NCI-H1417 treated with DMSO at 0.1 percent for 48 hours (cell line): ENCODE measurements at places on chromosomes 16 and 17.

DNA sequence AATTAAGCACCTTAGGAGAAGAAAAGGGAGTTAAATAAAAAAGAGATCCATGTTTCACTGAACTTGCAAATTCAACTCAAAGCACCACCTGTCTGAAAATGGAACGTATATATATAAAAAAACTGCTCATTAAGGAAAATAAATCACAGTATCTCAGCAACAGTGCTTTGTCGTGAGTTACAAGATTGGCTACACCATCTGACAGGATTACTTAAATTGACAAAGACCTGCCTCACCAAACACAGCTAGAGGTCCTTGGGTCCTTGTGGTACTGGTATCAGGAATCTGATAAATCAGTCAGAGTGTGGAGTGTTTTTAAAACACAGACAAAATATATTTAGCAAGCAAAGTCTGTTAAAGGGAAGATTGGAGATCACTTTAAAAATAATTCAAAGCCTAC lies 63.9 kb downstream of the KANSL1 start:
- no peak for DNase-seq

GRCh38 chr16:57591086-57591869 lies 37.2 kb upstream of the ADGRG1 start:
- DNase-seq, result no peak

DNA sequence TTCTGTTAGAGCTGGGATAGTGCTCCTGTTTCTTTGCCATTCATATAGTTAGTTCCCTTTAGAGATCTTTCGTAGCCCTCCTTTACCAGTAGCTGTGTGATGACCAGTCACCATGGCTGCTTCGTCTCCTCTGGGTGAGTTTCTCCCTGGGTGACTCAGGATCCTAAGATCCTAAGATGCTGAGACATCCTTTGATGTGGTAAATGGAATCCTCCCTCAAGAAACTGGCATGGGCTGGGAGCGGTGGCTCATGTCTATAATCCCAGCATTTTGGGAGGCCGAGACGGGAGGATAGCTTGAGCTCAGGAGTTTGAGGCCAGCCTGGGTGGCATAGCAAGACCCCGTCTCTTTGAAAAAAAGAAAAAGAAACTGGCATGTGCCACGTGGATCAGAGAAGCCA lies 5.9 kb downstream of the PHAF1 start:
- no peak for DNase-seq

GRCh38 chr17:50779747-50780353 lies 12.5 kb upstream of the ANKRD40CL start:
- DNase-seq, result no peak

DNA sequence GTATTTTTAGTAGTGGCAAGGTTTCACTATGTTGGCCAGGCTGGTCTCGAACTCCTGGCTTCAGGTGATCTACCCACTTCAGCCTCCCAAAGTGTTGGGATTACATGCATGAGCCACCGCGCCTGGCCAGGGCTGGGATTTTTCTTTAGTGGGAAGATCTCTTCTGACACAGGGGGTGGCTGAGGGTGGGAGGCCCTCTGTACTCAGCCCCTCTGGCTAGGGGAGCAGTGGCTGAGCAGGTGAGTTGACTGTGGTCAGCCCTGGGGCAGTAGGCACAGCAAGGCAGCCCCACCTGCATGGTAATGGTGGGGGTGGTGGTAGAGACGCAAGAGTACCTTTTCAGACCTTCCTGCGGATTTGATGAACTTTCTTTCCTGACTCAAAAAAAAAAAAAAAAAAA lies 12.3 kb upstream of the GPRC5B start:
- no peak for DNase-seq

GRCh38 chr17:44354582-44355561 lies 8.8 kb downstream of the FAM171A2 start:
- no peak for DNase-seq

DNA sequence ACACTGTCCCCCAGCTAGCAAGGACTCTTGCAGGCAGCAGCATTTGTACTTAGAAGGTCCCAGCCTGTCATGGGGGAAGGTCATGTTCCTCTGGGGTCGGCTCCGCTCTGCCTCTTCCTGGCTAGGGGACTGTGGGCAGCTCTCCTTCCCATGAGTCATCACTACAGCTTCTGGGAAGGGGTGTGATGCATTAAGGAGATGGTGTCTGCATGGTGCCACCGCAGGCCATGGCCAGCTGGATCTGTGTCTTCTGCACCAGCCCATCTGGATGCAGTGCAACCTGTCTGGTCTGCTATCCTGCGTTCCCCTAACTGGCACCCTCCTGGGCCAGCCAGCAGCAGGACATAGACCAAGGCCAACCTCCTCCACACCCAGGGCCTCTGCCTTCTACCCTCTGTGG lies 6.3 kb downstream of the STARD3 start:
- DNase-seq, result no peak

DNA sequence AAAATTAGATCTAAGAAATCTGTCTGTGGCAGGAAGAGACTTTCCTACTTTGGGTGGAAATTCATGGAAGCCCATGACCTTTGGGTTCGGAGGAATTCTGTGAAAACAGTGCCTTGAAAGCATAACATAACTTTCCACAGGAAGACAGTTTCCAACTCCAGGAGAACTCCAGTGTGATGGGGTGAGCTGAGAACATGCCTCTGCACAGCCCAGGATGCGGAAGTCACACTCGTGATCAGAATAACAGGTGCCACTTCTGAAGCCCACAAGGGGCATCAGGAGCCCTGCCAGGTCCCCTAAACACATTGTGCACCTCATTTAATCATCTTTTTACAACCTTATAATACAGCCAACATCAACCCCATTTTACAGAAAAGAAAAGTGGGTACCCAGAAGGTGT lies 9.7 kb downstream of the TVP23A start:
- DNase-seq, result no peak

DNA sequence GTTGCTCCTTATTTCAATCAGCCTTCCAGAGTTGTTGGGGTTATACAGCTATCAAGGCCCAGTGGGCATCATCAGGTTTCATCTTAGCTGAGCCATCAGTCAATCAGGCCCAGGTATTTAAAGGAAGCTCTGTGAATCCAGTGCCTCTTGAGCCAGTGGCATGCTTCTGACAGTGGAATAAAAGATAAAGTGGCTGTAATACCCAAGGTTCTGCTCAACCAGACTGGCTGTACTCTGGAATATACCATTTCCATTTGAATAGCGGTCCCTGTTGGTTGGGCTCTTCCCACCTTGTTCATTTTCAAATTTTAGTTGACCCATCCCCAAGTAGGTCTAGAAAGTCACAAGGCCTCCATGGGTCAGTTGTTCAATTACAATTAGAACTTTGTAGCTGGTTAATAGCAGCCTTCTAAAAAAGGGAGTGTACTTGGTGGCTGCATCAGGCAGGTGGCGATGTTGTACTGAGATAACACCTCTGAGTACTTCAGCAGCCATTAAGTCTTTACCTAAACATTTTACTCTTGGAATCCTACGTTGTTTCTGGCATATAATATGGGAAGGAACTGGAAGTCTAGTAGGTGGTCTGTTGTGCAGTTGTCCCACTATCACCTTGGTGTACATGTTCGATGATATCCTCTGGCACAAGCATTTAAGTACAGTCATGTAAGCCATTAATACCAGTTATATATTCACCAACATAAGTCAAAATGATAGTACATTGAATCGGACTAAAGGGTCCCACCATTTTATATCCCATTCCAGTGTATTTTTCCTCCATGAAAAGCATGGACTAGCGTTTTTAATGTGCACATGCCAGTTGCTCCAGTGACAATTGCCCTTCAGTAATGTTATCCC lies 294.1 kb downstream of the BCAS3 start:
- DNase-seq, result peak; percentile 6

DNA sequence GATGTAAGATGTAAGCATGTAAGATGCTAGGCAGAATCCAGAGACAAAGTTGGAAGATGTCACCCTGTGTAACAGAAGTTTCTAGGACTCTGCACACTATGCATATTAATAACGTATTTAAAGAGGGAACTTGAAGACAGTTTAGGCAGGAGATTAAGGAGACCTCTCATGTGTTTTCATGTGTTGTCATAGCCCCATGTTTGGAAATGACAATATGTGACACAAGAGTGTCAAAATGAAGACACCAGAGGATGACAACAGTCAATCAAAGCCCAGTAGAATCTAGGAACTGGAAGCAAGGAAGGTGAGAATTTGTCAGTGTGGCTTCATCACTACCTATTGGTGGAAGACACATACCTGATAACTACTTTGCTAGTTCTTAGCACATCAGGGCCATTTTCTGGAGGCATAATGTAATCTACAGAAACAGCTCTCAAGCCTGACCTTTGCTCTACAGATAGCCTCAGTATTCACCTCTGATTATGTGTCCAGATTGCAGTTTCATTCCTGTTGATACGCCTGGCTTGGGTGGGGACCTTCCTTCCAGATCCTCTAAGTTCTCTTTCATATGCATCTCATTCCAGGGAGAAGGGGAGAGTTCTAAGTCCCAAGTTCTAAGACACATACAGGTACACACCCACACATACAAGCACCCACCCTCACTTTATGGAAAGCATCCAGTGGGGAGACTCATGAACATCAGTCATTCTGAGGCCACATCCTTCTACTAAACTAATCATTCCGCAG lies 26.3 kb downstream of the PMP22 start:
- DNase-seq, result no peak

DNA sequence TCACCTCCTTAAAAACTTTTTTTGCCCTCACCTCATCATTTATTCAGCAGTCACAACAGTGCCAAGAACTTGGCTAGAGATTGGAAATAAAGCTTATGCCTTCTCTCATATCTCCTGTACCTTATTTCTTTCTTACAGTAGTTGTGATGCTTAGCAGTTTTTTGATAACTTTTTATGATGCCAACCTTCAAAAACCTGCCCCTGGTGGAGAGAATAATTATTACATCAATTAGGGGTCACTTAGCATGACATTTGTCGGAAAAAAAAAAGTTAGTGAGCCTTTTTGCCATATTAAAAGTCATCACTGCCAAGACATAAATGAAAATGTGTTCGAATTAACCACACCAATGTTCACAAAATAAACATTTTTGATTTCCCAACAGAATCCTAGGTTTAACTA lies 296.6 kb downstream of the WWOX start:
- no peak for DNase-seq

DNA sequence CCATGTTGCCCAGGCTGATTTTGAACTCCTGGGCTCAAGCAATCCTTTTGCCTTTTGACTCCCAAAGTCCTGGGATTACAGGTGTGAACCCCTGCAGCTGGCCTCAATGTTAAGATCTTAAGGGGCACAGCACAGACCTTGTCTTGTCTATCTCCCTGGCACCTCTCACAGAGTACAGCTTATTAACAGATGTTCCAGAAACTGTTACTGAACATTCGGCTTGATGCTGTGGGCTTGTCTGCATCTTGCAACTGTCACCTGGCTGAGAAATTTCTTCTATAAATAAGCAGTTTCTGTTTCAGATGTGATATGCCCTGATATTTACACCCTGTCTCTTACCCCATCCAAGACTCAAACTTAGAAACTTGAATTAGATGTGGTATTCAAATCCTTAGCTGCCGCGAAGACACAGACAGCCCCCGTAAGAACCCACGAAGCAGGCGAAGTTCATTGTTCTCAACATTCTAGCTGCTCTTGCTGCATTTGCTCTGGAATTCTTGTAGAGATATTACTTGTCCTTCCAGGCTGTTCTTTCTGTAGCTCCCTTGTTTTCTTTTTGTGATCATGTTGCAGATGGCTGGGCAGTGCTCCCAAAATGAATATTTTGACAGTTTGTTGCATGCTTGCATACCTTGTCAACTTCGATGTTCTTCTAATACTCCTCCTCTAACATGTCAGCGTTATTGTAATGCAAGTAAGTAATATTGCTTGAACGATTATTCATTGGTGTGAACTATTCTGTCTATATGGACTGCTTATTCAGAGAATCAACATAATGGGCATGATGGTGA lies at the start of gene TNFRSF17:
Gene TNFRSF17 (plus strand): TSS at position 450 of the 791 bp plus-strand sequence. CDS start 115 bp downstream, at position 565.
- DNase-seq, result no peak

DNA sequence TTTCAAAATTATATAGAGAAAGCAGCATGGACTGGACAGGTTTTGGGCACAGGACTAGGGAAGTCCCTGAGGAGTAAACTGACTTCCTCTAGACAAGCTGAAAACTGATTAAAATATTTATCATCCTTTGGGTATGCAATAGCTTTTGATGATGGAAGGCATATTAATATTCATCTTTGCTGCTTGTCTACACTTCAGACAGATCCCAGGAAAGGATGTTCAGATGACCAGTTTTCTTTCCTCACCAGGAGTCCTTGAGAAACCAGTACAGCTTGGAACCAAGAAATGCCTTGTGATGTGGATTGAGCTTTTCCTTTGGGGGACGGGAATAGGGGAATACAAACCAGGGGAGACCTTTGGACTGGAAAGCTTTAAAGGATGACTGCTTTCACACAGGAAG lies 195.5 kb downstream of the FTO start:
- no peak for DNase-seq

- no peak for DNase-seq
Measured at GRCh38 chr16:86524029-86524428, 13.7 kb downstream of the FOXF1 start.

DNA sequence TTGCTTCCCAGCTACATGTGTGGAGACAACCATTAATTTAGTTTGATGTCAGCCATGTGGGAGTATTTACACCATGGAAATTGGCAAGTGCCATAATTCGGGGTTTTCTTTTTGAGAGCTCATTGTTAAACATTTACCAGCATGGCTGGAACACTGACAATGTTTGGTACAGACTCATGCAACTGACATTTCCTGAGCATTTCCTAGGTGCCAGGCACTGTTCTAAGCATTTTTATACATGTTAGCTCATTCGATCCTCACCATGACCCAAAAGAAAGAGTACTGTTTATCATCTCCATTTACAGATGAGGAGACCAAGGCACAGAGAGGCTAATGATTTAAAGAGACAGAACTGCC lies 86.9 kb downstream of the FOXL1 start:
- no peak for DNase-seq

DNA sequence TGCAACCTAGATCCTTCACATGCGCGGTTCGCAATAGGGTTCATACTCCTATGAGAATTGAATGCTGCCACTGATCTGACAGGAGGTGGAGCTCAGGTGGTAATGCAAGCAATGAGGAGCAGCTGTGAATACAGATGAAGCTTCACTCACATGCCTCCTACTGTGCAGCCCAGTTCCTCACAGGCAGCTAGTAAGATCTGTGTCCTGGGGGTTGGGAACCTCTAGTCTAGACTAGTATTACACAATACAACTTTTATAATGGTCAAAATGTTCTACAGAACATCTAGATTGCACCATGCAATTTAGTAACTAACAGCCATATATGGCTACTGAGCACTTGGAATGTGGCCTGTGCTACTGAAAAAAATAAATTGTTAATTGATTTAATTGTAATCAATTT lies 26.7 kb downstream of the ABCA5 start:
- no peak for DNase-seq

DNA sequence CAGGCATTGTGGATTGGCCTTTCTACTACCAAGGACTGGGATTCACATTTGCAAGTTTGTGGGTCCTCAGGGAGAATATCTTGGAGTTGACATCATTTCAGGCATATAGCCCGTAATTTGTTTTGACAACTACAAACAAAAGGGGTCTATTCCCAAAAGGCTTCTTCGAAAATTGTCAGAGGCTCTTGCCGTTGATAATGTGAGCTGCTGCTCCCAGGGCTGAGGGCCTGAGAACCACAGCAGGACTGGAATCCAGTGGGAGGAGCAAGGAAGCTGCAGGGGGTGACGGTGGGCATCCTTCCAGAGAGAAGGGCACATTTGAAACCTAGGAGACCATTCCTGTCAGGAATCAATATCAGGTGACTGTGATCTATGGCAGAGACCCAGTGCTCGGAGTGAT lies 761.6 kb upstream of the RBFOX1 start:
- DNase-seq, result no peak
